ENCODE measurements at places on chromosomes 13 and 19.

DNA sequence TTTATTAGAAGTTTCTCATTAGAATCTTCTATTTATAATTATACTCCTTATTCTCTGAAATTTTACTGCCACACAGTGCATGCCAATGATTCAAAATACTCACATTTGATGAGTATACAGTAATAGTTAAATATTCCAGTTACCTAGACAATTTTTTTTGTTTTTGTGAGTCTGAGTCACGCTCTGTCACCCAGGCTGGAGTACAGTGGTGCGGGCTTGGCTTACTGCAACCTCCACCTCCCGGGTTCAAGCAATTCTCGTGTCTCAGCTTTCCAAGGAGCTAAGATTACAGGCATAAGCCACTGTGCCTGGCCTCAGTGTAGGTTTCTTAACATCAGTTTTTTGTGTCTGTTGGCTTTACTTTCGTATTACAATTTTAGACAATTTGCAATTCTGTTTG, 87.1 kb downstream of the ZNF486 start:
- no peak for DNase-seq

- no peak for DNase-seq
Observed at GRCh38 chr19:52099497-52100138, 4.1 kb upstream of the ZNF841 start.

DNA sequence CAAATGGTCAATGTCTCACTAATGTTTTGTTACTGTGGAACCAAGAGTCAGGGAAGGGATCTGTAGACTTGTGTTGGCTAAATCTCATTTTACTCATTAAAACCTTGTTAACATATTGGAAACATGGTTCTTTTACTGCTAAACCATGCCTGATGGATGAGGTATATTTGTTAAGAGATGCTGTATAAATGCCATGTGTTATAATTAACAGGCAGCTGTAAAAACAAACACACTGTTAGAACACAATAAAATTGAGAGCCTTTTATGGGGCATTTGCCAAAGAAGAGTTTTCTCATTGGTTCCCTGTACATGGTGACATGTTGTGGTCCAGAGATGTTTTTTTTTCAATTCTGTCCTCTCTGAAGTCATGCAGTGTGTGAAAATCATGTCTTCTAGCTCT, 121.9 kb downstream of the ESD start:
- peak; percentile 52 for DNase-seq

- no peak for DNase-seq
Observed at GRCh38 chr13:32752997-32753606, 166.8 kb downstream of the PDS5B start.

GRCh38 chr19:47693489-47693888, 19.7 kb upstream of the EHD2 start:
- DNase-seq, result no peak

DNA sequence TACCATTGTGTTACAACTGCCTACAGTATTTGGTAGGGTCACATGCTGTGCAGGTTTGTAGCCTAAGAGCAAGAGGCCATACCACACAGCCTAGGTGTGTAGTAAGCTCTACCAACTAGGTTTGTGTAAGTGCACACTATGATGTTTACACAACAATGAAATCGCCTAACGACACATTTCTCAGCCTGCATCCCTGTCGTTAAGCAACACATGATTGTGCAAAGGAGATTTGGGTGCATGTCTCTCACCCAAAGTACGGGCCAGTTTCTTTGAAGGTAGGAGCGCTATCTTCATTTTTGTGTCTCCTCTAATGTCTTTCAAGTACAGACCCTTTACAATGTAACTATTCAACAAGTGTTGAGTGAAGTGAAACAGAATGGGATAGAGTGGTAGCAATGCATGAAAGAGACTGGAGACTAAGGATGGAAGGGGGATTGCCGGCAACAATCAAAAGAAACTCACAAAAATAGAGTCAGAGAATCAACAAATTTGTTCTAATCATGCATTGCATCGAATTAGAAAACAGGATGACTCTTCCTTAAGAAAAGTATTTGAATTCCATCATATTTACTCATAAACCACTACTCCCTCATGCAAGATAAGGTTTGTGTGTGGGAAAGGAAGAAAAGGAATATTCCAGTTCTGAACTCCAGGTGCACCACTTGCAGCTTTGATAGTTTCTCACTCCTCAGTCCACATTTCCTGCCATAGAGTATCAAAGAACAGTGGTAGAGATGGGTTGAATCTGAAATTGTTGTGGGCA, 60.2 kb upstream of the TNFRSF19 start:
- no peak for DNase-seq

DNA sequence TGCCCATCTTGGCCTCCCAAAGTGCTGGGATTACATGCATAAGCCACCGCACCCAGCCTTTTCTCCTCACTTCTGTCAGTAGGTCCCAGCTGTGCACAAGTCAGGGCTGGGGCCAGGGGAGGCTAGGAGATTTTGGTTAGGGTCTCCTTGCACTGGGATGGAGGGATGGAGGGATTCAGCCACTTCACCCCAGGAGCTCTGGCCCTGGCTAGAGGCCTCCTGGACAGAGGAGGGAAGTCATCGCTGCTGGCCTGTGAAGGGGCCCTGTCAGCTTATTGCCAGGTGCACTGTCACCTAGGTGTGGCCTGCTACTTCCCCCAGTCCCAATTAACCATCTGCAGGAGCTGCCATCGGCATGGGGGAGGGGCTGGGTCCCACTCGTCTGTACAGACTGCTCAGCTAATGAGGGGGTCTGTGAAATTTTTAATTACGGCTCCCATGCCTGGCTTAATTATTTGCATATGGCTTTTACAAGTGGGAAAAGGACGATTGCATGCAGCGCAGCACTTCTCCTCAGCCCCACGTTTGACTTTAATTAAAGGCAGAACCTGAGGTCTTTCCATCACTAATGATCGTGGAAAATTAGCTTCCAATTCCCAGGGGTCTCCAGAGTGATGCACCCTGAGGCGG, 52.4 kb downstream of the CHST8 start:
- no peak for DNase-seq

GRCh38 chr13:54953786-54954185, 1925.2 kb downstream of the OLFM4 start:
- no peak for DNase-seq

- no peak for DNase-seq
Observed at GRCh38 chr13:100394005-100394695, 194.4 kb downstream of the GGACT start.

GRCh38 chr13:86710013-86710412, 910.8 kb upstream of the SLITRK6 start:
- DNase-seq, result no peak

- no peak for DNase-seq
Observed at GRCh38 chr19:1266916-1267476, 2.1 kb upstream of the CIRBP start.

GRCh38 chr13:46484561-46484960, 68.4 kb upstream of the LRCH1 start:
- DNase-seq, result no peak

- no peak for DNase-seq
Observed at GRCh38 chr13:80726868-80727267, 385.9 kb upstream of the SPRY2 start.

DNA sequence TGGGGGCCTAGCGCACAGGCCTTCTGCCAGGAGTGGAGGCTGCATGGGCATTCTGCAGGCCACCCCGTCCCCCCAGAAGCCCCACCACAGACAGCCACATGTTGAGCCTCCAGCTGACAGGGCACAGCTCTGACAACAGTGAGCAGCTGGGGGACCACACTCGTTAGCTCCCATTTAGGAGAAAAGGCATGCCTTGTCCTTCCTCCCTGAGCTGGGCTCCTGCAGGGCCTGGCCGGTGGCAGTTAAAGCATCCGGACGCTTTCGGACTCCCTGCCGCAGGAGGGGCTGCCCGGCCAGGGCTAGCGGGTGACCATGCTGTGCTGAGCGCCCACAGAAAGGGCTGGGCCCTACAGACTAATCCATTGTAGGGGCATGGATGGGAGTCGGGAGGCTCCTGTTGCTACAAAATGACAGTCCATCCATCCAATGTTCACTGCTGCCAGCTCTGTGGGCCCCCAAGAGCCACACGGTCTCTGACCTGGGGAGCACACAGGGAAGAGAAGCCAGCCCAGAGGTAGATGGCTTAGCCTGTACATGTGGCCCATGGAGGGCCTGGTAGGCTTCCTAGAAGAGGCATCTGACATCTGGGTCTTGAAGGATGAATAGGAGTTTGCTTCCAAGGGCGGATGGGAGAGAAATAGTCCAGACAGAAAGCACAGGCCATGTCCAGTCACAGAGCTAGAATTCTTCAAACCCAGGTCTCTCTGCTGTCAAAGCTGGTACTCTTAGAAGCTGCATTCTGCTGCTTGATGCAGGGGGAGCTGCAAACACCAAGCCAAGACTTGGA, 116.5 kb upstream of the VSTM2B start:
- no peak for DNase-seq

DNA sequence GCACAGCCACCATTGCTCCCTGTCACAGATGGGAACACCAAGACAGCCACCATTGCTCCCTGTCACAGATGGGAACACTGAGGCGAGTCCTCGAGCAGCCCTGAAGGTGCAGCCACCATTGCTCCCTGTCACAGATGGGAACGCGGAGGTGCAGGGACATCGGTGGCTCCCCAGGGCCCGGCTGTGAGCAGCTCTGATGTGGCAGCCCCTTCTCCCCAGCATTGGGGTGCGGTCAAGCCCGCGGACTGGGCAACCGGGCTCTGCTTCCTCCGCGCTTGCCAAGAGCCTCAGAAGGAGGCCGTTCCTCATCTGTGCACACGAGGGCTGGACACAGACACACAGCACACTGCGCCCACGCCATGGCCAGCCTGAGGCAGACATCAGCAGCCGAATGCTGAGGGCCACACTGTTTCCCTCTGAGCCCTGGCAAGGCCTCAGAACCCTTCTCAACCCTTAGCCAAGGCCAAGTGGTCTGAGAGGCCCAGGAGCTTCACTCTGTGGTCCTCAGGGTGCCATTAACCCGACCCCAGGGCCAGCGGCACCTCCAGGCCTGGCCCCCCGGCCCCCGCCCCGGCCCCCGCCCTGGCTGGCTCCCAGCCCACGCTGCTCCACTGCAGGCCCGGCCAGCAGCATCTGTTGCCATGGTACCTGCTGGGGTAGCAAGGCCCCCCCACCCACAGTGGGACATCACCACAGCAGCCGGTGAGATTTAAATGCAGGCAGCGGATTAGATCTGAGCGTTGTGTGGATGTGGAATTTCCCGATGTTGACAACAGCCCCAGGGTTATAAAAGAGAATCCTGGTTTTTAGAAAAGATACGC, 18.4 kb downstream of the C2CD4C start:
- no peak for DNase-seq

- DNase-seq, result peak; percentile 98
Observed at GRCh38 chr13:71149498-71150363, 717.3 kb downstream of the DACH1 start.

GRCh38 chr13:79519255-79519654, 38.3 kb downstream of the NDFIP2 start:
- no peak for DNase-seq

GRCh38 chr19:47540748-47541147, 25.9 kb upstream of the NAPA start:
- no peak for DNase-seq

DNA sequence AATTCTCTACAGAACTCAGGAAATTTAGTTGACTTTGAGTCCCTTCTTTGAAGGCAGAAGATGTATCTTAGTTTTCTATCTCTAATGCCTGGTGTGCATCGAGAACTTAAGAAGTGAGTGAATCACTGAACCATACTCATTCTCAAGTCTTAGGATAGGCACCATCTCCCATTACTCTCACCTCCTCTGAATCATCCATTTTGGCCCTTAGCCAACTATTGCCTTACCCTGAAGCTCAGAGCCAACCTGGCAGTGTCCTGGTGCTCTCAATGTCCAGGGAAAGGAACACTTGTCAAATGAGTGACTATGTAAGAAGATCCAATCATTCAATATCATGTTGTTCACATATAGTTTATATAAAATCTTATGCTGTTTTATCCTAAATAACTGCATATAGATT, 146.6 kb downstream of the RGCC start:
- DNase-seq, result no peak

- no peak for DNase-seq
Observed at GRCh38 chr19:1131718-1132551, 28.1 kb downstream of the GPX4 start.

GRCh38 chr19:54319892-54320670, 7.1 kb upstream of the LILRA5 start:
- DNase-seq, result no peak

DNA sequence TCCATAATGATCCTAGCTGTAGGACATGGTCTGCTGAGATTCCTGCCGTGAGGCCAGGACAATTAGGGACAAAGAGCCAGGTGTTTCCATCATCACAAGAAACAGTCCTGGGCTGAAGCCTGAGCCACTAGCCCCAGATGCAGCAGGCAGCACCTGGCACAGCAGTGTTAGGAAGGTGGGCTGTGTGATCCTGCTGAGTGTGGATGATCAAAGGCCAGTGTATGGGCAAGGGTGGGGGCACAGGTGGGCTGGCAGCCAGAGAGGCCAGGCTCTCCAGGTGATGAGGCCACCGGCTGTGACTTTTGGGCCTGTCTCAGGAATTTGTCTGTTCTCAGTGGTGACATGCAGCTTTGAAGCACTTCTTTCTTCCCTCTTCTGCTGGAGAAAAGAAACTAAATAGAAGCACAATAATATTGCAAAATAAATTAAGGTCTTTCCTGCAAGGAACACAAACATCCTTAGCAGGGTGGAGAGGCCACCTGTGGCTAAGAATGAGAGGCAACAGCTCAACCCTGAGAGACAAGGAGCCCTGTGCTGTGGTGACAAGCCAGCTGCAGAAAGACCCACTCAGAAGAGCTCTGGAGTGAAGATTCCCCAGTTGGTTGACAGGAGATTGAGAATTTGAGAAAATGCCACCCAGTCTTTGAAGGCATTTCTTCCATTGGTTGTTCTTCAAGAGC, 127.6 kb downstream of the KATNAL1 start:
- DNase-seq, result no peak

DNA sequence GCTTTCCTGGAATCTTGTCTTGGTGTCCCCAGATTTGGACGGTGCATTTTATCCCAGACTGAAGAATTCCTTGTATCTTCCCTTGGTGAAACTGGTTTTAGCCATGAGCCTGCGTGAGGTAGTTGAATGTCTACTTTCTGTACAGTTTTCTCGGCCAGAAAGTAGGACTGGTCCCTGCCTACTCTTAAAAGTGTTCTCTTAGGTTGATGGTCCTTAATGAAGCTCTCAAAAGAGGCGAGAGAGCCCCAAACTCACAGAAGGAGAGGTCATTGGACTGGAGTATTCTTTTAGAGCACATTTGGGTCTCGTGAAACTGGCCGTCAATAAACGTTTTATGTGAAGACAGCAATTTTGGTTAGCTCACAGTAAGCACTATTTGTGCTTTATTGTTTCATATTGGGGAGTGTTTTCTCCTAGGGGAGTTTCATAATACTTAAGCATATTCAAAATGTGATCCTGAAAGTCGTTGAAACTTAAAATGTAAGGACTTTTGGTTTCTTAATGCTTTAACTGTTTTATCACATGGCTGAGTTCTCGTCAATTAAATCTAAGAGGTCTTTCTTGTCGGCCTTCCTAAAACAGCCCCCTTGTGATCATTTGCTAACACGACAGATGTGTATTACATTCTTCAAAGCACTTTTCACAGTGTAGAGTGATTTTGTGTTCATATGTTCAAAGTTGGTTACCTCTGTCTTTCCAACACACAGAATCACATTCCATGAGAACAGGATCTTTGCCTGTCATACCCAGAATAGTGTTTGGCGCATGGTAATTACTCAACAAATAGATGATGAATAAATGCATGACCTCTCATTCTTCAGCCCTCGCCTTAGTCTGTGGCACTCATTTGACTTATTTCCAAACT, 889 bp downstream of the GTF2F2 start:
- no peak for DNase-seq

- no peak for DNase-seq
Observed at GRCh38 chr13:98456413-98456845, 120.5 kb downstream of the STK24 start.
